ENCODE measurements at places on chromosomes 7 and 10. TPM values are rescaled to one million over a fixed set of nuclear protein-coding genes. Genes with fewer than 3 reads are reported as not detected.
A peak's percentile ranks its signal among the peaks of the same experiment; 100 is the strongest.

- H3K36me3 ChIP-seq = no peaks in the 10 kb centered on the region
- H3K27me3 ChIP-seq = no peaks in the 10 kb centered on the region
- no peak overlapping the region for H3K27ac ChIP-seq
Observed at GRCh38 chr7:91609525-91609924, 271.0 kb downstream of the MTERF1 start.

KNDC1 gene
- 8.3 TPM for total RNA-seq

TSPAN13 gene
- 43.2 TPM for total RNA-seq

BBS9 gene
- 8.0 TPM for total RNA-seq

DNA sequence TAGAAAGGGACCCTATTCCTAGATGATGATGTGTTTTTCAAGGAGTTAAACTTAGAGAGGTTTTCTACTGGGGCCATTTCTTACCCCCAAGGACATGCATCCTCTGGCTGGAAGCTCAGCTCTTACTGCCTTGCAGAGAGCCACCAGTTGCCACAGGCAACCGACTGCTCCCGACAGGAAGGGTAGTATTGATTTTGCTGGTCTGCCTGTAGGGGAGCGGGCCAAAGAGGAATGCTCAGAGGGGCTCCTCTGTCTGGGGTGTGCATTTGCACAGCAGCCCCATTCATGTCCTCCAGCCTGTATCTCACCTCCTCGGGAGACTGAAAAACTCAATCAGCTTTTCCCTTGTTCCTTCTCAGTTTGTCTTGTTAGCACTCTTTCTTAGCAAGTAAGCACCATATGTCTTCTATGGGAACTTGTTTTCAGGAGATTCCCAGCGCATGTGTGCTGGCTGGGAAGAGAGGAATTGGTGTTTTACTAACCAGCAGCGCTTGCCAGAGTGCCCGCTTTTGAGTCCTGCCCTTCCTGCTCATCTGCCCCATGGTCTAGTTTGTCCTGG is 739.0 kb upstream of the GALNT17 start:
- DNase-seq = no peak
- no peak overlapping the region for H3K27ac ChIP-seq
- H3K36me3 ChIP-seq = no peaks in the 10 kb centered on the region
- no peak overlapping the region for H3K4me3 ChIP-seq
- H3K4me1 ChIP-seq = no peaks in the 10 kb centered on the region

DNA sequence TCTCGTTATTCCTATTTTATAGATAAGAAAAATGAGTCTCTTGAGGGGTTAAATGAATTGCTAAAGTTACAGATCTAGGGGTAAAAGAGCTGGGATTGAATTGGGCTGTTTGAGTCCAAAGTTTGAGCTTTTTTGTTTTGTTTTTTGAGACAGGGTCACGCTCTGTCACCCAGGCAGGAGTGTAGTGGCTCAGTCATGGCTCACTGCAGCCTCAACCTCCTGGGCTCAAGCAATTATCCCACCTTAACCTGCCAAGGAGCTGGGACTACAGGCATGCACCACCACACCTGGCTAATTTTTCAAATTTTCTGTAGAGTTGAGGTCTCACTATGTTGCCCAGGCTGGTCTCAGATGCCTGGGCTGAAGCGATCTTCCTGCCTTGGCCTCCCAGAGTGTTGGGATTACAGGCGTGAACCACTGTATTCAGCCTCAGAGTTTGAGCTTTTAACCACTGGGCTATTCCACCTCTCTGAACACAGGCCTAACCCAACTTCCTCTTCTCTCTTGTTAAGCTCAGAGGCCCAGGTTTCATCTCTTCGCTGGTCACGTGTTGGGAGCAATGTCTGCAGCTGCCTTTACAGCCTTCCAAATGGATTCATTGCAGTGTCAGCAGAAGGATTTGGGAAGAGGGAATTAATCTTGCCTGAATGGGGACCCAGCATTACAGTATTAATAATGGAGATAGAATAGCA is 8.0 kb downstream of the SUFU start:
- no peaks in the 10 kb centered on the region for H3K36me3 ChIP-seq
- no peak overlapping the region for H3K27ac ChIP-seq
- no peak for DNase-seq
- no peak overlapping the region for H3K4me3 ChIP-seq
- peaks cover 13% of the 10 kb centered on the region for H3K4me1 ChIP-seq

GRCh38 chr10:71891437-71891836 is 40.4 kb upstream of the PSAP start:
- H3K4me3 ChIP-seq = no peak overlapping the region
- no peaks in the 10 kb centered on the region for H3K36me3 ChIP-seq
- H3K27ac ChIP-seq = no peak overlapping the region
- H3K27me3 ChIP-seq = no peaks in the 10 kb centered on the region
- peak; percentile 35 for DNase-seq
